ENCODE measurements at places on chromosomes 6 and 20. TPM values are rescaled to one million over a fixed set of nuclear protein-coding genes. Genes with fewer than 3 reads are reported as not detected.

Gene FUT9
- total RNA-seq: not detected

Gene C2
- 5.4 TPM for total RNA-seq

Gene PROKR2
- not detected for total RNA-seq

Gene TREML4
- 0.14 TPM for total RNA-seq

Gene PI3
- not detected for total RNA-seq

Gene ERVFRD-1
- not detected for total RNA-seq

Gene DNMT3B
- total RNA-seq: 0.85 TPM

Gene PTCHD4
- total RNA-seq: 3.0 TPM

Gene BIRC7
- total RNA-seq: 0.65 TPM

Gene HLA-E
- 206 TPM for total RNA-seq

Gene C6orf163
- 1.1 TPM for total RNA-seq

Gene NRSN1
- total RNA-seq: not detected

Gene PPARD
- total RNA-seq: 8.7 TPM

Gene DEFB132
- total RNA-seq: not detected

Gene SLC17A1
- not detected for total RNA-seq

Gene FAM83B
- total RNA-seq: under 0.01 TPM

Gene KIF25
- total RNA-seq: not detected

Gene RIMS1
- total RNA-seq: 0.28 TPM

Gene HLA-DQB1
- total RNA-seq: not detected

Gene PHF10
- 22.3 TPM for total RNA-seq

Gene PSORS1C2
- not detected for total RNA-seq

Gene SNAP91
- under 0.01 TPM for total RNA-seq

Gene PXT1
- under 0.01 TPM for total RNA-seq

Measured in smooth muscle cell of bladder (primary cell).